T-helper 1 cell (primary cell): ENCODE measurements at places on chromosomes 4 and X.

GRCh38 chr4:31791666-31792065, 1071.5 kb downstream of the PCDH7 start:
- no peak for DNase-seq

DNA sequence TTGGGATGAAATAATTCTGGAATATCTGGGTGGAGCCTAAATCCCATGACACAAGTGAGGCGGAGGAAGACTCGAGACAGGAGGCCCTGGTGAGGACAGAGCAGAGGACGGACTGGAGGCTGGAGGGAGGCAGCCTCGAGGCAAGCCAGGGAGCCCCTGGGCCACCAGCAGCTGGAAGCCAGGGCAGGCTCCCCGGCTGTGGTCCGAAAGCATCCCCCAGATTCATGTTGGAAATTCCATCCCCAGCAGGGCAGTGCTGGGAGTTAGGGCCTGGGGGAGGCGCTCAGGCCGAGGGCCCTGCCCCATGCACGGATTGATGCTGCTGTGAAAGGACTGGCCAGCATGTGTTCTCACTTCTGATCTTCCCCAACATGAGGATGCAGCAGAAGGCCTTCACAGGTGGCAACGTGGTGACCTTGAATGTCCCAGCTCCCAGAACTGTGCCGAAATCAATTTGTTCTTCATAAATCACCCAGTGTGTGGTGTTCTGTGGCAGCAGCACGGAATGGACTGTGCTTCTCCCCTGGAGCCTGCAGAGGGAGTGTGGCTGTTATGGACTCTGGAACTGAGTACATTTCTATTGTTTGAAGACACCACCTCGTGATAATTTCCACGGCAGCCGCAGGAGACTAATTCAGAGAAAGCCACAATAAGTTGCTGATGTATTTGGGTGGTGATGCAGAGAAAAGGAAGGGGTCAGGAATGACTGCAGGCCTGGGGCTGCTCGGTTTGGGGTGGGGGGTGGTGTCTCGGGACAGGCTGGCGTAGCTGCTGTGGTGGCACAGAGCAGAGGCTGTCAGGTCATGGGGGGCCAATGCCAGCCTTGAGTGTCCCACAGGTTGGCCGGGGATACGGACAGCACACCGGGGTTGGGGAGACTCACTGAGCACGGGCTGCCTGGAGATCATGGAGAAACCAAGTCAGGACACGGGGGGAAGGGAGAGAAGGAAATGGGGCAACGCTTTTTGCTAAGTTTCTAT, 56.9 kb downstream of the PCGF3 start:
- DNase-seq: no peak

DNA sequence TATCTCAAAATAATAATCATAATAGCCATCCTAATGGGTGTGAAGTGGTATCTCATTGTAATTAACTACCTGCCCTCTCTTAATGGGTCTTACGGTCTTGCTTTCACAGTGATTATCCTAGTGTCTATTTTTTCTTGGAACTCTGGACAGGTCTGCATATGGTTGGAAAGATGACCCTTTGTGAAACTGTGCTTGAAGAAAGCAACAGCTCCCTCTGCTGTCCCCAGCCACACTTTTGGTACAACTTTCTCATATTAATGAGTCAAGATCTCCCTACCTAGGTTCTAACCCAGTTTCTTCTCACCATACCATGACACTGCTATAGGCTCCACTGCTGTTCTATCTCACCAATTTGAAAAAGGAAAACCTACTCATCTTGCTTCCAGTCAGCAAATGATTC, 2.4 kb downstream of the TFDP3 start:
- DNase-seq: no peak

GRCh38 chr4:20916106-20916505, 215.8 kb downstream of the PACRGL start:
- no peak for DNase-seq

- no peak for DNase-seq
These were observed 389.3 kb upstream of the EPHA5 start for GRCh38 chr4:66059556-66059955.

DNA sequence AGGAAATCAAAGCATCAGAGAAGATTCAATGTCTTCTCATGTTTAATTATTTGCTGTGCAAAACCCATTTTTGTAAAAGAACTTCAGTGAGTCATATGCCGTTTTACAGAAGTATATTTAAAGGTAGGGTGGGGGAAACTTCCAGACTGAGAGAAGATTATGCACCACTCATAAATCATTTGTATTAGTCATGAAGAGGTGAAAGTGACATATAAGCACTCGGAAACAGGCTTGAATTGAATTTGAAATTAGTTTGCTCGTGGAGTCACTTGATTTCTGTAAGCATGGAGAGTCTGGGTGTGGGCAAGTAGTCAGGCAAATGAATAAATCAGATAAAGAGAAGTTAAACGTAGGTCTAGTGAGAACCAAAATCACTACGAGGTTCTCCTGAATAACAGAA, 335.1 kb downstream of the ANK2 start:
- no peak for DNase-seq

DNA sequence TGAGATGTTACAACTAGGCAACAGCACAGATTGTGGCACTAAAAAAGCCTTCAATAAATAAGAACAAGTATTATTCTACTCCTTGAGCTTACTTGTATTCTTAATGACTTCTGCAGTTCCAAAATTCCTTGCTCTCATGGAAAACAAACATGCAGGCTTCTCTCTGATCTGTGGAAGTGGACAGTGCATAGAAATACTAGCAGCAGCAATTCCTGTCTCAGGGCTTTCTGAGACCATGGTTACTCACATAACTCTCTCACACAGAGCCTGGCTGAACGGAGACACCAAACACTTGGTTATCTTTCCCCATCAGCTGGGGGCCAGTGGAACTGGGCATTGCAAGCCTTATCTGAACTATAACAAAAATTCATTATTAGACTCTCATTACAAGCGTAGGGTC, 32.4 kb upstream of the HS6ST2 start:
- no peak for DNase-seq

GRCh38 chrX:103556963-103557612, 28.2 kb upstream of the TCEAL4 start:
- DNase-seq: no peak

DNA sequence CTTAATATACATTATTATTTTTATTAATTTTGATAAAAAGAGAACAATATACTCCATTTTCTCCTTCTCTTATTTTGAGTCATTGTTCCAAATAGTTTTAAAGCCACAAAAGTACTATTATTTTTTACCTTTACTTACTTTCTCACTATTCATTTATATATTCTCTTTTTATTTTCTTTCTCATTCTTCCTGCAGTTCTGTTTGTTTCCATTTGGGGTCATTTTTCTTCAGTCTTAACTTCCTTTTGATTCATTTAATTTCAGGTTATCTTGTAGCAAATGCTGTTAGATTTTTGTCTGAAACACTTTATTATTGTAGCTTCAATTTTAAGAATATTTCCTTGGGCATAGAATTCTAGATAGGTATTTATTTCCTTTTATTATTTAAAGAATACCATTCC, 438.6 kb upstream of the EPHA5 start:
- DNase-seq: no peak

DNA sequence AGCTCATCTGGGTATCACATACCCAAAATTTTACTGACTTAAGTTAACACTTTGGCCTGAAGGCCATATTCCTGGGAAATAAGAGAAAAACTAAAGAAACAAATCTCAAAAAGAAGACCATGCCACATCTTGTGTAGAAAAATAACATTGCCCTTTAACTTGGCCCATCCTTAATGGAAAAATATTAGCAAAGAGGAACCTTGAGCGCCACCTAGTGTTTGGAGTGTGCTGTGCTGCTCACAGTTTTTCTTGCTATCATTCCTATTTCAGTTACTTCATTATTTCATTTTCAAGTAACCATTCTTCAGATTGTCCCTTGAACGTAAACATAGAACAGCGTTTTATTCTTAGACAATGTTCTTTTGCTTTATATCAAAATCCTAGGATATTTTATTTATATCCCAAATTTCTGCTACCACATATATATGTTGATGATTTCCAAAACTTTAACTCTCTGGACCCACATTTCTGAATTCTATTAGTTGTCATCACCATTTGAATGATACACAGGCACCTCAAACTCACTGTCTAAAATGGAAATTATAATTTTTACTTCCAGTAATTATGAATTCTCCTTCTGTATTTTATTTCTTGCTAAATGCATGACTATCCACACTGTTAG, 999.0 kb upstream of the ADGRL3 start:
- peak; percentile 29 for DNase-seq

GRCh38 chr4:7195546-7196287, 3.4 kb downstream of the SORCS2 start:
- DNase-seq: no peak
